ENCODE measurements at places on chromosomes 12 and 14.

GRCh38 chr14:22448905-22449599 lies 140.0 kb downstream of the DAD1 start:
- peak; percentile 56 for DNase-seq

- DNase-seq: no peak
Observed at GRCh38 chr12:76719171-76720041, 44.5 kb upstream of the ZDHHC17 start.

DNA sequence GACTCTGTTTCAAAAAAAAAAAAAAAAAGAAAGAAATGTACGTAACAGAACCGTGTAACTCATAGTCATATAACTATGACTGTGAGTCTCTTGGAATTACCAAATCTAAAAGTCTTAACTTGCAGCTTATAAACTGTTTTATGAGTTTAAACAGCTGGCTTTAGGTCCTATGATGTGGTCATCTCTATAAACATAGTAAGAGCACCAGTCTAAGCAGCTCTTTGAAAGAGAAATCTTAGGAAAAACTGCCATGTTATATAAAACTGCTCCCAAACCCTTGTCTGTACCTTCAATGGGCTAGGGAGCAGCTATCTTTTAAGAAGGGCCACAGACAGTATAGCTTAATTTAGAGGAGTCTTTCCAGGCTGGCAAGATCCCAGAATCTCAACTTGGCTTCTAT lies 115.5 kb upstream of the AEBP2 start:
- no peak for DNase-seq

GRCh38 chr12:3250034-3250433 lies 172.9 kb downstream of the TSPAN9 start:
- no peak for DNase-seq

DNA sequence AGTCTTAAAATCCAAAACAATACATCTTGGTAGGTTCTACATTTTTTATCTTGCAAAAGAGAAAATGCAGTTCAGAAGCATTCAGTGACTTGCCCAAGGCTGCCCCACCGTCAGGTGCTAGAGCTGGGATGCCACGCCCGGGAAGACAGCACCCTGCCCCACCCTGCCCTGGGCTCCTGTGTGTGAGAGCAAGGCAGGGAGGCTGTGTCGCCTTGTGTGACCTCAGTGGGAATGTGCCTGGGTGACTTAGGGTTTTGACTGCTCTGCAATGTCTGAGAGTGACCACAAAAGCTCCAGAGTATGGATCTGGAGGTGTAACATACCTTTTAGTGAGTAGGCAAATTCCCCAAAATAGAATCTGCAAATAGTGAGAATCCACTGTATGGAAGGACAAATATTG lies 60.0 kb downstream of the AACS start:
- no peak for DNase-seq

- DNase-seq: no peak
Observed at GRCh38 chr12:28512406-28512805, 322.1 kb downstream of the CCDC91 start.

- DNase-seq: no peak
Observed at GRCh38 chr14:76465664-76466063, 89.7 kb downstream of the ESRRB start.

DNA sequence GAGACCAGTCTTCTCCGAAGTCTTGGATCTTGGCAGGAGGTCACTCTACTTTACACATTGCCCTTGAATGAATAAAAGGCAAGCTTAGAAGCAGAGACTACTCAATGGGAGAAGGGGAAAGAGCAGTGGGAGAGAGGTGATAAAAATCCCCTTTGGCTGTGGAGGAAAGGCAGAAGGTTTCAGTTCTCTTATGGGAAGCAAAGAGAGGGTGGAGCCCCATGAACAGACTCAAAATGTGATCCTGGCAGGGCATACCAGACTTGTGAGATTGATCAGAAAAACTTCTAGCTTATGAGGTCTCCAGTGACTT lies 49.6 kb upstream of the HECTD1 start:
- DNase-seq: no peak

GRCh38 chr12:49969651-49970429 lies 2.9 kb upstream of the AQP6 start:
- no peak for DNase-seq

DNA sequence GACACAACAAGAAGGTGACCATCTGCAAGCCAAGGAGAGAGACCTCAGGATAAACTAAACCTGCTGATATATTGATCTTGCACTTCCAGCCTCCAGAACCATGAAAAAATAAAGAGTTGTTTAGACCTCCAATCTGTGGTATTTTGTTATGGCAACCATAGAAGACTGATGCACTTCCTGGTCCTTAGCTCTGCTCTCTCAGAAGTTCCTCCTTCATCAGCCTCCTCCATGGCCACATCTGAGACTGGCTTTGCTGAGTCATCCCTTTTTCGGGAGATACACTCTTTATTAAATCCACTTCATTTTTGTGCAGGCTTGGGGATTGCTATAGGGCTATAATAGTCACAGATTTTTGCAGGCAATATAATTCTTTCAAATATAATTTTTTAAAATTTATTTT lies 89.6 kb upstream of the ATF7IP start:
- DNase-seq: peak; percentile 52

DNA sequence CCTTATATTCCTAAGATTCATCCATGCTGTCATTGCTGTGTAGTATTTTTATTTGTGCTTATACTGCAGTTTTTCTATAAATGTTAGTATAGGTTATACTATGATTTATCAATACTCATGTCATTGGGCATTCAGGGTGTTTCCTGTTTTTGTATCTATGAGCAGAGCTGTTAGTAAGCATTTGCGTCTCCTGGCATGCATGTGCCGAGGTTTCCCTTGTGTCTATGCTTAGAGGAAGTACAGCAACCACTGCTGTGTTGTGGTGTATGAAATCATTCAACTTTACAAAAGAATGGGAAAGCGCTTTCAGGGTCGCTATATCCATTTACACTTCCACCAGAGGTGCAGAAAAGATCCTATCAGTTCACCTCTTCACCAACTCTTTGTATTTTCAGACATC lies 122.7 kb downstream of the RGS6 start:
- DNase-seq: peak; percentile 6

DNA sequence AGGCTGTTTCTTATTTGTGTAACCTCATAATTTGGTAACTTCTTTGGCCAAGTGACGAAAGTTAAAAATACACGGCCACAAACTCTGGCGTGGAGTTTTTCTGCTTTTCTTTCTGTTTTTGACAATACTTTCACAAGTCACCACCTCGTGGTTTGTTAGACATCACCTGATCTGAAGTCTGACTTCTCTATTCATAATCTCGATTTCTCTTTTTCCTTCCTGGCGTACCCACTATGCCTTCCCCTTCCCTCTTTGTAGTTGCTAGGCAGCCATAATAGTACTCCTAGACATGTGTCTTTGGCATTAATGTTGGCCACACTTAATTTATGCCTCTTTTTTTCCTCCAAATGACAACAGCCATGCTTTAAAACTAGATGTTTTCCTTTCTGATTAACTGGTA lies 97.6 kb downstream of the POLR3B start:
- peak; percentile 81 for DNase-seq

- no peak for DNase-seq
Observed at GRCh38 chr14:49218436-49219092, 367.6 kb downstream of the RPS29 start.

DNA sequence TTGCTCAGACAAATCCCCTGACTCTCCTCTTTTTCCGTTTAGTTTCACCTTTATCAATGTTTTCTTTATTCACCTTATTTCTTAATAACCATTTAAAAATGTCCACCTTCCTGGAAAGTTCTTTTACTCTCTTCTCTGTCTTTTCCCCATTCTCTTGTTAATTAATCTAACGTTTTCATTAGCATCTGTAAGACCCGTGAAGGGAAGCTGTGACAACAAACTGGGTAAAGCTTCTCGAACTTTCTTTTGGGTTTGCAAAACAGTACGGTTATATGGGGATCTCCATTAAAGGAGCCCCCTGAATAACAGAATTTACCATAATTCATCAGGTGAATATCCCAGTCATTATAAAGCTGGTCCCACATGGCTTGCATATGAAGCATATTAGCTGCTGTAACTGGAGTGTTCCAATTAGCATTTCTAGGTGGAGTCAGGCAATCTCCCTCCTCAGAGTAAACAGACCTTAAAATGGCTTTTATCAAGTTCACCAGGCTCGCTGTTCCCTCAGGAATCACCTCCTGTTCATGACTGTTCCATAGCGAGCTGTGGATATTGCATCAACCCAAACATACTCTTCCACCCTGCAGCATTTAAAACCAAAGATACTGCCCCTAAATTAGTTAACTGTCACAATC lies 42.4 kb downstream of the TMEM30B start:
- DNase-seq: no peak

GRCh38 chr14:68666236-68666635 lies 126.6 kb downstream of the ZFP36L1 start:
- DNase-seq: no peak

DNA sequence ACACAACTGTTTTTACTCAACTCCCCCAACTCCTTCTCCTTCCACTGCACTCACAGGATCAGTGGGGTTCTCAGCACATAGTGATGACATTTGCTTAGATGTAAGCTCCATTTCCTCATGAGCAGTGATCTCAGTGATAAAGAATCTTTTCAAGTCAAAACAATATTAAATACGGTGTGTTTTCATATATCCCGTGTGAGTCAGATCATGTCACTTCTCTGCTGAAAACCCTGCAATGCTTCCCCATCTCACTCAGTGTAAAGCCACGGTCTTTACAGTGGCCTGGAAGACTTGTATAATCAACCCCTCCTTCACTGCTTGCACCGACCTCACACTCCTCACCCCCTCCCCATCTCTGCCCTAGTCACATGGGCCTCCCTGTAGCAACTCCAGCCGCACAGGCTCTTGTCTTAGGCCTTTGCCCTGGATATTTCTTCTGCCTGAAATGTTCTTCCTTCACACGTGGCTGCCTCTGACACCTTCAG lies 149.7 kb upstream of the ARHGAP5 start:
- peak; percentile 30 for DNase-seq

- DNase-seq: no peak
Observed at GRCh38 chr14:103910984-103911383, 17.3 kb upstream of the TDRD9 start.

- DNase-seq: no peak
Observed at GRCh38 chr12:62789851-62790250, 145.1 kb downstream of the PPM1H start.

GRCh38 chr12:89756585-89757398 lies 48.2 kb upstream of the ATP2B1 start:
- DNase-seq: peak; percentile 100

DNA sequence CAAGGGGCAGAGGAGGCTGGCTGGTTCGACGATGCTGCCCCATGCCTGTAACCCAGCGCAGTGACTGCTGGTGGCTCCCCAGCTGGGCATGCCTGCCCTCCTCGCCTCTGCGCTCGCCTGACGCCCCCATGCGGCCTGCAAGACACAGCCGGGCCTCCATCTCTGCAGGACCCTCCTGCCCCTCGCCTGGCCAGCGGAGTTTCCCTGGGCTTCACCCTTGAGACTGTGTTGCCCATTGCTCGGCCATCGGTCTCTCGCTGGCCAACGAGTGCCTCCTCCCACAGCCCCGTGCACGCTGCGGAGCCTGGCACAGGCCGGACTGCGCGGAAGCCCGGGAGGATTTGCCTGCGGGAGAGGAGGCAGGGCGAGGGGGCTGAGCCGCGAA lies 17.6 kb downstream of the ASPG start:
- DNase-seq: no peak

DNA sequence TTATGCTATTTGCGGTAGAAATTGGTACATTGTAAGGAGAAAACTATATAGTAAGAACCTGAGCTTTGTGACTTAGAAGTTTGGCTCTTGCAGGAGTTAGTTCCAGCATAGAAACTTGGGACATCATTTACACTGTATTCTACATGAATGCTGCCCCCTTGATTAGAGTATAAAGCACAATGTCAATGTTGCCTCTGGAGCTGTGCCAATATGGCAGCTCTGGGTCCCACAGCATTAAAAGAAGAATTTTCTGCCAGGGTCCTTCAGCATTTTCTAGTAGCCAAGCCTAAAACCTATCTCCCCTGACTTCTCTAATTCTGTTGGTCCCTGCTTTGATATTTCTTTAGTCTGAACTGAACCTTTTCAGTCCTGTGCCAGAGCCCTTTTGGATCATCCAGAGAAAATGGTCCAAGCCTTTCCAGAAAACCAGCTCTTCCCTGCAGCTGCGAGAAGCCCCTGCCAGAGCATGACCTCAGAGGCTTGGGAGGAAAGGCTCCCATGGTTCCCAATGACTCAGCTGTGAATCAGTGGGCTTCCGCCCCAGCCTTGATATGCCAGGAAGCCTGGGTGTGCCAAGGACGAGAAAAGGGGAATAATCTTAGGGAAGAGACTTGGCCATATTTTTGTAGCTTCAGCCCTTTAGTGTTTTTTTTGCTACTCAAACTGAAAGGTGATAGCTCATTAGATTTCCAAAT lies 43.2 kb downstream of the PLEKHG7 start:
- no peak for DNase-seq

GRCh38 chr14:54457609-54457996 lies 16.4 kb upstream of the CNIH1 start:
- DNase-seq: no peak

GRCh38 chr12:124622331-124622730 lies 54.9 kb upstream of the NCOR2 start:
- peak; percentile 72 for DNase-seq

DNA sequence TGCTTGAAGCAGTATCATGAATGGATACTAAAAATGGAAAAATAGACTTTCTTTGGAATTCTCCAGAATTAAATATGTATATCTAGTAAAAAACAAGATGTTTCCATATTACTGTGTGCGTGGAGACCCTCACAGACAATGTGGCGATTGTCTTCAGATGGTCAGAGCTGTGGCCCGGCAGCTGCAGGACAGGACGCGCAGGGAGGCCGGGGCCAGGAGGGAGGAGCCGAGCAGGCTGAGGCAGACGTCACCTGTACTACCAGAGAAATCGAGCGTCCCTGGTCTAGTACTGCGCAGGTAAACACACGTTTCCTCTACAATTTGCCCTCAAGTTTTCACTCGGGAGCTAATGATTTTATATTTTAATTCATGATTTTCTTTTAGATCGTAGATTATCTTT lies 22.8 kb downstream of the DDX51 start:
- no peak for DNase-seq

- DNase-seq: no peak
Observed at GRCh38 chr12:1656902-1657301, 27.9 kb downstream of the WNT5B start.

- DNase-seq: no peak
Observed at GRCh38 chr12:39365364-39366001, 77.4 kb downstream of the KIF21A start.

- no peak for DNase-seq
Observed at GRCh38 chr14:81340201-81340600, 59.9 kb downstream of the STON2 start.
